NCI-H460 (cell line): ENCODE measurements at places on chromosomes 5 and 9.

GRCh38 chr9:34570809-34571480, 18.6 kb downstream of the CNTFR start:
- no peak for DNase-seq

DNA sequence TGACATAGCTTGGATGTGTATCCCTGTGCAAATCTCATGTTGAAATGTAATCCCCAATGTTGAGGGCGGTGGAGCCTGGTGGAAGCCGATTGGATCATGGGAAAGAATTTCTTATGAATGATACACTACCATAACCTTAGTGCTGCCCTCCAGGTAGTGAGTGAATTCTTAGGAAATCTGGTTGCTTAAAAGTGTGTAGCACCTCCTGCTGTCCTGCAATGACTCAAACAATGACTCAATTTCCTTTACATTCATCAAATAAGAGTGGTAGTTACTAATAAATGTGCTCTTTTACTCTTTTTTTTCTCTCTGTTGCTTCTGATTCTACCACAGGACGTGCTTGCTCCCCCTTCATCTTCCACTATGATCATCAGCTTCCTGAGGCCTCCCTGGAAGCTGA, 1696.0 kb upstream of the CDH9 start:
- DNase-seq, result no peak

DNA sequence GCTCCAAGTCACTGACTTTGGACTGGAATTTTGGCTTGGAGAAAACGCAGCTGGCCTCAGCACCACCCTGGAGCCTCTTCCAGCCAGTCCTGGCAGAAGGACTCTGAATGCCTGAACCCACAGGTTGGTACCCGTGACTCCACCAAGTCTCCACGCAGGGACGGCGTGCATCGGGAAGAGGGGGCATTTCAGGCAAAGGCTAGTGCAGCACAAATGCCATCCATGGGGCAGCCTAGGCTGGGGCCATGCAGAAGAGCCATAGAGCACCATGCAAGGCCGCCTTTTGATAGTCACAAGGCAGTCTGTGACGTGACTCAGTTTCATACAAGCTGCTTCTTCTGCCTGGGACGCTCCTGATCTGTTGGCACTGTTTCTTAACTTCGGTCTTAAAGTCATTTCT, 28.0 kb downstream of the GDNF start:
- DNase-seq, result no peak

DNA sequence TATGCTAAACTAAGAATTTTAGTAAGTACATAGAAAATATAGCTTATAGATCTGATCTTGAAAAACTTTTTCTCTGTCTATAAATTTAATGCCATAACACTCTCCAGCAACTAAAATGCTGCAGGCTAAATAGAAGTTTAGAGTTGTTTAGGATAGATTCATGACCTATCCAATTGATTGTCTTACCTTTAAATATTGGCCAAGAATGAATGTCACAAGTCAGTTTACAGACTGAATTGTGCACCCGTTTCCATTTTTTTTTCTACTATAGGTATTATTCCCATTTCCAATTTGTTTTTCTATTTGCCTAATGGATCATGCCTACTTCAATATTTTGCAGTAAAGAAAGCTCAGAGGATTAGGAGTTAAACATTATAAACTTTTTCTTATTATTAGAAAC, 129.5 kb downstream of the MLLT3 start:
- no peak for DNase-seq

- DNase-seq, result no peak
Observed at GRCh38 chr5:54301220-54301619, 9.2 kb downstream of the ARL15 start.

DNA sequence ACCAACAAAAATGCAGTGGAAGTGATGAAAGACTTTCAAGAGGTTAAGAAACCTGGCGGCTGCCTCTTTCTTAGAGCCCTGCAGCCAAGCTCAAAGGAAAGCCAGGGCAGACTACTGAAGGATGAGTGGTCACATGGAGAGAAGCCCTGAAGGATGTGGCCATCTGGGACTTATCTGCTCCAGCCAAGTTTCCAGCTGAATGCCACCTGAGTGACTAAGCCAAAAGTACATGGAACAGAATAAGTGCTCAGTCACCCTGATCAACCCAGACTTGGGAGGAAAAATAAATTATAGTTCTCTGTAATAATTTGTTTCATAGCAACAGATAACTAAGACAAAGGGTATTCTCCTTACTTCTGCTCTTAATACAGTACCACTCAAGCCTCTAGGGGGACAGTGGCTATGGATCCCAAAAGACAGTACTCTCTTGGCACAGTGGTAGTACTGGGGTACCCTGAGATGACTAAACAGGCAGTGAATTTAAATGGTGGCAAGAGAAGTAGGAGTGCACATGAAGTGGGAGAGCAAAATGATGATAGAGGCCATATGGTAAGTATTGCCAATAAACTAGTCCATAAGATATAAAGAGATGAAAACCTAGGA, 182.3 kb downstream of the ELAVL2 start:
- DNase-seq, result no peak

DNA sequence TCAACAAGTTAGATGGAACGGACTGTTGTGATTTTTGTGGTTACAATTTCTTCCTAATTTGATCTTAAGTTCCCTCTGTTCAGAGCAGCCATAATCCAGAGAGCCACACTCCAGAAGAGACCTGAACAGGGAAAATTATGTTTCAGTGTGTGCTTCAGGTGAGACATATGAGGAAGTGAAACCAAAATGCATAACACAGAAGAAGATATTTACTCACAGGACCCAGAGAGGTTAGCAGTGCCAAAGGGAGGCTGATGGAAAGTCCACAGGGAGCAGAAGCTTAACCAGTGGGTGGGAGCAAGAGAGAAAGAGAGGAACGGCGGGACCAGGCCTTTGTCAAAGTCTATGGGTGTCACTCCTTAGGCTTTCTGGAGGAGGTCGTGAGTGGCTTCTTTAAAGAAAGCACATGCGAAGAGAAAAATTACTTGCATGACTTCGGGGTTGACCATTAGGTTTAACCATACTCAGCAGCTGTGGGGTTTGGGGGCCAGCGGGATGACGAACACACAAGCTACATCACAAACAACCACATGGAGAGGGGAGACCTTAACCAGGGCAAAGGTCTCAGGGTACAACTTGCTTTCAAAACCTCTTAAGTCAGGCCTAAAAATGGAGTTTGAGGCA, 141.4 kb downstream of the MED10 start:
- no peak for DNase-seq

DNA sequence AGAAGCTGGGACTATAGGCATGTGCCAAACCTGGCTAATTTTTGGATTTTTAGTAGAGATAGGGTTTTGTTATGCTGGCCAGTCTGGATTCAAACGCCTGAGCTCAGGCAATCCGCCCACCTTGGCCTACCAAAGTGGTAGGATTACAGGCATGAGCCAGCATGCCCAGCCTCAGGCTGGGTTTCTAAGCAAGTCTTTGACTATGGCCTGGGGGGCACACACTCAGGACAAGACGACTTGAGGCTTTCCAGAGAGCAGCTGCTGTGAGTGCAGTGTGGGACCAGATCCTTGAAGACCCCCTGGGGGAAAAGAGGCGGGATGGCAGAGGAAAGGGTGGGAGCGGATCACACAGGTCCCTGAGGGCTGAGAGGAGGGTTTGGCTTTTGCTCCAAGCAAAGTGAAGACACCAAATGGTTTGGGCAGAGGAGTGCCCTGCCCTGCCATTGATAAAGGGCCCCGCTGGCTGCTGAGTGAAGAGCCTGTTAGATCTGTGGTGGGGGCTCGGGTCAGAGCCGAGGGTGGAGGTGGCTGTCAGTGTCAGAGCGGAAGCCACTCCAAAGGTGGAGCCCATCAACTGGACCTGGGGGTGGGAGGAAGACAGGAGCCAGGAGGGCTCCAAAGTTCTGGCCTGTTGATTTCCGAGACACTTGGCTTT, 46.8 kb upstream of the FUBP3 start:
- no peak for DNase-seq

- no peak for DNase-seq
Observed at GRCh38 chr5:146516151-146516475, at the start of gene GPR151. Gene GPR151, minus strand, starts transcription at chr5:146516190. Its CDS starts 77 bp downstream, at chr5:146516113.

DNA sequence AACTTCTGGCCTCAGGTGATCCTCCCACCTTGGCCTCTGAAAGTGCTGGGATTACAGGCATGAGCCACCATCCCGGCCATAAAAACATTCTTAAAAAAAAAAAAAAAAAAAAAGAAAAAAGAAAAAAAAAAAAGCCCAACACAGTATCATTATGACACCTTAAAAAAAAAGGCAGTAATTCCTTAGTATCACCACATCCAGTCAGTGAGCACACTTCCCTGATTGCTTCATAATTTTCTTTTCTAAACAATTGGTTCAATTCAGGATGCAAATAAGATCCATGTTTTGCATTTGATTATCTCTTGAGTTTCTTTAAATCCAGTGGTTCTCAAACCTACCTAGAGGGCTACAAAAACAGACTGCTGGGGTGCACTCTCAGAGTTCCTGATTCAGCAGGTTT, 182.5 kb downstream of the CDK5RAP2 start:
- DNase-seq, result no peak

GRCh38 chr5:96818125-96818788, 10.5 kb upstream of the ERAP1 start:
- no peak for DNase-seq

GRCh38 chr5:113760486-113760885, 247.0 kb downstream of the YTHDC2 start:
- DNase-seq, result no peak

DNA sequence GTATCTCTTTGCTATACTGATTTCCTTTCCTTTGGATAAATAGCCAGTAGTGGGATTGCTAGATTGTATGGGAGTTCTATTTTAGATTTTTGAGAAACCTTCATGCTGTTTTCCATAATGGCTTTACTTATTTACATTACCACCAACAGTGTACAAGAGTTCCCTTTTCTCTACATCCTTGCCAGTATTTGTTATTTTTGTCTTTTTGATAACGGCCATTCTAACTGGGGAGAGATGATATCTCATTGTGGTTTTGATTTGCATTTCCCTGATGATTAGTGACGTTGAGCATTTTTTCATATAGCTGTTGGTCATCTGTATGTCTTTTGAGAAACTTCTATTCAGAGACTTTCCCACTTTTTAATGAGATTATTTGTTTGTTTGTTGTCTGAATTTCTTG, 25.8 kb downstream of the NADK2 start:
- DNase-seq, result no peak

DNA sequence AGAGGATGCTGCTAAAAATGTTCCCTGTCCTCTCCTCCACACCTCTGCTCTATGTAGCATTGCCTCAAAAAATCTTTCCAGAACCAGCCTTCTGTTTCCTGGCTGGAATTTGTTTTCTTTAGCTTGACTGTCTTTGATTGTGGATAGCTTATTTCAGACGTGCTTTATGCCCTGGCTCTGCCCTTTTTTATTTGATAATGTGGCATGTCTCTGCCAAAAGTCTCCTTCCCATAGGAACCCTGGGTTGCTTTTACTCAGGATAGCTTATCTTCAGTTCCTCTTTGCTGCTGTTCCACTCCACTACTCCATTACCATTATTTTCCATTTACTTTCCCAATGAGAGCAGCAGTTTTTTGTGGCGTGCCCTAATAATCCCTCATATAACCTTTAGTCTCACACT, 885 bp upstream of the TMEM252 start:
- no peak for DNase-seq

GRCh38 chr5:60671899-60672692, 27.9 kb downstream of the DEPDC1B start:
- DNase-seq, result no peak

GRCh38 chr5:50964746-50965653, 298.6 kb downstream of the PARP8 start:
- no peak for DNase-seq
